ENCODE measurements at places on chromosomes 1 and 21.
A peak's percentile ranks its signal among the peaks of the same experiment; 100 is the strongest.

DNA sequence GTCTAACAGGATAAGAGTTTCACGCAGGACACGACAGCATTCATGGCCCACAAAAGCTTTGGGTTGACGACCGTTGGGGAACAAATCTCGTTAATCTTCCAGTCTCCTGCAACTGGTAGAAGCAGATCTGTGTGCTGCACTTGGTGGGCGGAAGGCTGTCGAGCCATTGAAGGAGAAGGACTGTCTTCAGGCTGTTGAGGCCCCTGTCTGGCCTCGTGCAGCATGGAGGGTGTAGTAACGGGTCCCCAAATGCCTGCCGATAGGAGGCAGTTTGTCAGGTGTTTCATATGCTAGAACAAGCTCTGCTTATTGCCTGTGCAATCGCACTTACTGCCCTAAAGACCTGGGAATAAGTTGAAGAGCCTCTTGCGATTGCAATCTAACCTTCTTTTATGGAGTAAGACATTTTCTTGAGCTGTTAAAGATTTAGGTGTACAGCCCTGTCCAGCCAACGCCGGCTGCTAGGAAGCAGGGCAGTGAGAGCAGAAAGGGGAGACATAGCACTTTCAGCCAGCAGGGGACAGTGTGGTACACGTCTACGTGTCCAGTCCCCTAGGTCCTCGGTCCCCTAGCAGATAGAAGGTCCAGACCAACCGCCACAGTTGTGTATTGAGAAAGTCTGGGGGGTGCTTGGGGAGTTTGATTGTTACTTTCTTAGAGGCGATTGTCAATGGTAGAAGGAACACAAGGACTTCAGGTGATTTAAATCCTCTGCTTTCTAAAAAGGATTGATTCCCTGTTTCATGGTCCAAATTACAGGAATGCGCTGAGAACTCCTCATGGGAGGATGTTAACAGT is 102.3 kb upstream of the TMPRSS2 start:
- peak; percentile 24 for DNase-seq

GRCh38 chr1:69312055-69312732 is 255.5 kb upstream of the LRRC7 start:
- no peak for DNase-seq

- no peak for DNase-seq
Measured at GRCh38 chr1:116832932-116833578, 76.7 kb upstream of the PTGFRN start.

DNA sequence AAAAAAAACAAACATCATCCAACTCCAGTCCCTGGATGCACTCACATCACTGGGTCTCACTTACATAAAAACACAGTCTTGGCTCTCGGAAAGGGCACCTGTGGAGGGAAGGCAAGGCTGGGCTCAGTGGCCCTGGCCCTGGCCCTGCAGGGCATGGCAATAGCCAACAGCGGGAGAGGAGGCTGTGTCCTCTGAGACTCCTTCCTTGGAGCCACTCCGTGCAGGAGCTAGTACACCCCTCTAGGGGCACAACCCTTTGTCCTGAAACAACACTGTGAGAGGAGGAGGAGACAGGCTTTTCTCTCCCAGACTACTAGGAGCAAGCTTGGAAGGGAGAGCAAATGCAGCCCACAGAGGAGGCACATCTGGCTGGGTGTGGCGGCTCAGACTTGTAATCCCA is 28.0 kb downstream of the URB1 start:
- no peak for DNase-seq

DNA sequence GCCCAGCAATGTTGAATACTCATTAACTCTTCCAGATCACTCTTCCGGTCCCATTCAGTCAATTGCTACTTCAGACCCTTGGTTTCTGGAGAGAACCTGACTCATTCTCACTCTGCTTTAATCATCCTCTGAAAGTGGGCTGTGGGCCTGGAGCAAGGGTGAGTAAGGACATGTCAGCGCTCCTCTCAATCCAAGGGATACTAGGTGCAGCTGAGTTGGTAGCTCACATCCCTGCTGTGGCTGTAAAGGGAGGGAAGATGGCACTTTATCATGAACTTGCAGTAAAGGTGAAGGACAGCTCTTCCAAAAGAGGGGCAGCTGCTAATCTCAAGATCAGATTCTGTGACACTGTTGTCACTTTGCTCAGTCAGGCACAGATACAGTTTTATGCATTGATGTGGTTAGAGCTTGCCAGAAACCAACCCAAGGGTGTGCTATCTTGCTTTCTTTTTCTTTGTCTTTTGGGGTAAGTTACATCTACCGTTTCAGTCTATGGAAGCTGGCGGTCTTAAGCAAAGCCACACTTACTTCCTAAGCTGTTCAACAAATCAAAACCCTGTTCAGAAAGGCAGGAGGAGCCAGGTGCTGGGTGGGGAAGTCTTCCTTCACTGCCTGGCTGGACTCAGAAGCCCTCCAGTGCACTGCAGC is 26.5 kb upstream of the NTPCR start:
- peak; percentile 47 for DNase-seq

DNA sequence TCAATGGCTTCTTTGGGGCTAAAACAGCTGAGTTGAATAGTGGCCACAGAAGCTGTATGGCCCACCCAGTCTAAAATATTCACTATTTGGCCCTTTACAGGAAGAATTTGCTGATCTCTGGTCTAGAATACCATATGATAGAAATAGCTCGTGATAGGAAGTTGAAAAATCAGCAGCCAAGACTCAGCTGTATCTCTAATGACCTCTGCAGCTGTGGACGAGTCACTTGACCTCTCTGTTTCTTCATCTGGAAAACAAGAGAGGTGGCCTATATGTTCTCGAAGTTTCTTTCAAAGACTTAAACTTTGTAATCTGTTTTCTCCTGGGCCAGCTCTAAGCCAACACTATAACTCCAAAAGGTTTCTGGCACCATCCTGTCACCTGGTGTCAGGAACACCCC is 129.2 kb downstream of the ZBTB18 start:
- no peak for DNase-seq

GRCh38 chr1:74729741-74730478 is 2.9 kb downstream of the CRYZ start:
- DNase-seq = no peak

GRCh38 chr1:25744140-25744581 is 55.8 kb upstream of the SELENON start:
- no peak for DNase-seq

- DNase-seq = peak; percentile 13
Measured at GRCh38 chr1:107529511-107530149, 388.8 kb downstream of the NTNG1 start.

DNA sequence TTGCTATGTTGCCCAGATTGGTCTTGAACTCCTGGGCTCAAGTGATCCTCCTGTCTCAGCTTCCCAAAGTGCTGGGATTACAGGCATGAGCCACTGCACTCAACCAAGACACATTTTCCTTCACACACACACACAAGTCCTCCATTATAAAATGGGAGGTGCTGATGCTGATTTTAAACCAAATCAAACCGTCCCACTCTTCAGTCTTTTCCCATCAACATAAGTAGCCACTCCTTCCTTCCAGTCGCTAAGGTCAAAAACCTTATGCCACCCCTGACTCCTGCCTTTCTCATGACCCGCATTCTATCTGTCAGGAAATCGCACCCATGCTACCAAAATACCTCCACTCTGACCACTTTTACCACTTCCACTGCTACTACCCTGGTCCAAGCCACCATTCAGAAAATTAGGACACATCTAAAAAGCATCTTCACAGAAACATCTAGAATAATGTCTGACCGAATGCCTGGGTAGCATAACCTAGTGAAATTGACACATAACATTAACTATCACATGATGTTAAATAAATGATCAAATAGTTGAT is 28.0 kb upstream of the IFNGR2 start:
- no peak for DNase-seq

DNA sequence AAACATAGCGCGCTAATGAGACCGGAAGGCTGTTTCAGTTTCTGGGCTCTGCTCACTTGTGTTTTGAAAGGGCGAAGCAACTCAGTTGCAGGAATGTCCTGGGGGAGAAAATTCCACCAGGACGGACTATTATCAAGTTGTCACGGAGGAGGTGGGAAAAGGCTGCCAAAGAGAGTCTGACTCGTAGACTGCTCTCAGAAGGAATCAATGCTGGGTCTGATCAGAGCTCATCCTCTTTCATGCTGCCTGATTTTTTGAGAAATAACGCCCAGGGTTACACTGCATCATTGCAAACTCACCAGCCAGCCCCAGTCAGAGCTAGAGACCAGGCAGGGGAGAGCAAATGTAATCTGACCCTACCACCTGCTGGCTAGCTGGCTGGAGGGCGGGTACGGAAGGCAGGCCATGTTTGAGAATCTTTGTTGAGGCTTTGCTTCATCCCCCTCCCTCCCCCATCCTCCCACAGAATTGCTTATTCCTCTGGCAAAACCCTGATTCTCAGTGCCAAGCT is 36.4 kb upstream of the BCL9 start:
- DNase-seq = no peak

DNA sequence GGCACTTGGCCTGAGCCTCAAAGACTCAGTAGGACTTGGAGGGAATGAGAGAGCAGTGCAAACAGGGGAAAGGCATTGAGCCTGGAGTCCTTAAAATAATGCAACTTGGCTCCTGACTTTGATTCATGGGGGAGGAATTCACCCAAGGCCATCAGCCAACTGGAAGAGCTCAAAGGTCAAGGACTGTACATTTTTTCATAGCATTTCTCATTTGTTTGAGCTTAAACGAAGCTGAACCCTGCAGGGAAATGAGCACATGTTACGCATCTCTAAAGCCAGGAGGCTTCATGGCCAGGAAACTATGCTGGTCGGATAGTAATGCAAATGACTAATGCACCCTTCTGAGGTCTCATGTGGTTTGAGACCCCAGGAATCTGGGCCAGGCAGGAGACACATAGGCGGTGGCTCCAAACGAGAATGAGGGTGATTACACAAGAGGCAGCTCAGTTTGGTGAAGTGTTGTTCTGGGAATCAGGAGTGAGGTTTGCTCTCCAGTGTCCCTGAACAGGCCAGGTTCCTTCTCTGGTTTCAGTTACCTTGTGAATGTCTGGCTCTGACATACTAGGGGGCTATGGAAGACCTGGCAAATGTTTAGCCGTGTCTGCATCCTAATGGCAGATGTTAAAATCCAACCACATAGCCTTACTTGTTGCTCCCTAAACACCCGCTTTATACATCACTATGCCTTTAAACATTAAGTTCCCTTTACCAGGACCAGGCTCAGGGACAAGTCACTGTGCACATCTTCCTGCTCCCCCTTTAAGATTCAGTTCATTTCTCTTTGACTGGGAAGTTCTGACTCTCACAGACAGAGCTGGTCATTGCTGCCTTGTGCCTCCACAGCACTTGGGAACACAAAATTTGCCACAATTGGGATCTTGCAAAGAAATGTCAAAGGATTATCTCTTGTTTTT is 503.9 kb upstream of the USP24 start:
- DNase-seq = no peak

- no peak for DNase-seq
Measured at GRCh38 chr1:15426492-15427279, 11.6 kb upstream of the CTRC start.

GRCh38 chr1:245923215-245923614 is 583.9 kb downstream of the SMYD3 start:
- no peak for DNase-seq

- DNase-seq = no peak
Measured at GRCh38 chr1:242239398-242239797, 240.5 kb upstream of the MAP1LC3C start.

DNA sequence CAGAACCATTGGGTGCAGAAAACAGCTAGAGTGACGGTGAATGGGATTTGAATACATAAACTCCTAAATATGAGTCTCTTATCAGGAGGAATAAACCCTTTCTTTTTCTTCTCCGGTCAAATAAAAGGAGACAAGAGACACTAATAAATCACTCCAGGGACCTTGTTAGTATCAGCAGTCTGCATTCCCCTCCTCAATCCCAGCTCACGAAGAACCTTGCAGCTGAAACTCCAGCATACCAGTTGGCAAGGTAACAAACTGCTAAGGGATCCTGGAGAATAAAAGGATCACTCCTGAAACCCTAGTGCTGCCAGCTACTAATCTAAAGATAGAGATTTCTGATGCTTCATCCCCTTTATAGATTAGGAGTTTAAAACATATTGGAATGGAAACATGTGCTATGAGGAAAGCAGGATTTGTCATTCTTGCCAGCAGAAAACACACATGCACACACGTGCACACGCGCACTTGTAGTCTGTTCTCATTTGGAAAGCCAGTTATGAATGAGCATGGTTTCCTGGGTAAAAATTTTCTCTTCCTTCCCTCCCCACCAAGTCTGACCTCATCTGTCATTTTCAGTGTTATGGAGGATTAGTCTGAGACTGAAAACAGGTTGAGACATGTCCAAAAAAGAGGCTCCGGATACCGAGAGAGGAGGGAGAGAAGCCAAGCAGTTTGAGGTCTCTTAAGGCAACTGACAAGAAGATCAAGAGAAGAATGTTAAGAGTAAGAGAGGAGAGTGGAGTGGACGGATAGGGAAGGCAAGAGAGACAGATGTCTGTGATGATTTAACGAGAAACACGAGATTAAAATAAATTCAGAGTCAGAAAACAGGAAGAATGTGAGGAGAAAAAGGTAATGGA is 10.9 kb downstream of the IER5 start:
- DNase-seq = peak; percentile 46

GRCh38 chr1:241424480-241424971 is 67.5 kb upstream of the RGS7 start:
- no peak for DNase-seq

GRCh38 chr21:29155118-29155932 is 24.9 kb downstream of the MAP3K7CL start:
- no peak for DNase-seq

- DNase-seq = no peak
Measured at GRCh38 chr1:221620437-221621384, 121.2 kb downstream of the DUSP10 start.

- no peak for DNase-seq
Measured at GRCh38 chr1:19407494-19408096, 77.7 kb downstream of the CAPZB start.

GRCh38 chr1:206952171-206952570 is 5.9 kb upstream of the PIGR start:
- no peak for DNase-seq
